ENCODE measurements at places on chromosomes 1 and 21.

GRCh38 chr1:26417111-26417759 lies 6.6 kb downstream of the LIN28A start:
- H3K4me1 ChIP-seq = peaks cover 40% of the 10 kb centered on the region
- H3K4me3 ChIP-seq = no peak overlapping the region
- H3K27ac ChIP-seq = peak overlapping the region; percentile 93
- H3K36me3 ChIP-seq = no peaks in the 10 kb centered on the region
- H3K27me3 ChIP-seq = peaks cover 13% of the 10 kb centered on the region
- peak; percentile 86 for DNase-seq

- peaks cover 55% of the 10 kb centered on the region for H3K36me3 ChIP-seq
- H3K27ac ChIP-seq = no peak overlapping the region
- no peaks in the 10 kb centered on the region for H3K4me1 ChIP-seq
- no peak for DNase-seq
- no peaks in the 10 kb centered on the region for H3K27me3 ChIP-seq
Observed at GRCh38 chr1:235111107-235111506, 17.5 kb downstream of the TOMM20 start.

DNA sequence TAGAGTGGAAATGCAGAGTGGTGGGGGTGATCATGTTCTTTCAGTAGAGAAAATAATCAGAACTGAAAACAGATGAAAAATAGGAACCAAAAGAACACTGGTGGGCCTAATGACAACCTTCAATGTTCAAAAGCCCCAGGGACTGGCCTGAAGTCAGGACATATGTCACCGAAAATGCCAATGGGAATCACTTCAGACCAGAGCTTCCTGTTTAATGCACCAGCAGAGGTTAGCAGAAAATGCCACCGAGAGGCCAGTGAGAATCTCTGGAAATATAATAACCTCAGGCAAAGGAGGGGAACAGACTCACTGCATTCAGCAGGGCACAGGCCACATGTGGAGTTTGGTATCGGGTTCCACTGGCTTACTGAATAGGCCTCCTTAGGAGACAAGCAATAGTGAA lies 15.9 kb upstream of the CD58 start:
- H3K27me3 ChIP-seq = no peaks in the 10 kb centered on the region
- no peak overlapping the region for H3K4me3 ChIP-seq
- peaks cover 18% of the 10 kb centered on the region for H3K36me3 ChIP-seq

DNA sequence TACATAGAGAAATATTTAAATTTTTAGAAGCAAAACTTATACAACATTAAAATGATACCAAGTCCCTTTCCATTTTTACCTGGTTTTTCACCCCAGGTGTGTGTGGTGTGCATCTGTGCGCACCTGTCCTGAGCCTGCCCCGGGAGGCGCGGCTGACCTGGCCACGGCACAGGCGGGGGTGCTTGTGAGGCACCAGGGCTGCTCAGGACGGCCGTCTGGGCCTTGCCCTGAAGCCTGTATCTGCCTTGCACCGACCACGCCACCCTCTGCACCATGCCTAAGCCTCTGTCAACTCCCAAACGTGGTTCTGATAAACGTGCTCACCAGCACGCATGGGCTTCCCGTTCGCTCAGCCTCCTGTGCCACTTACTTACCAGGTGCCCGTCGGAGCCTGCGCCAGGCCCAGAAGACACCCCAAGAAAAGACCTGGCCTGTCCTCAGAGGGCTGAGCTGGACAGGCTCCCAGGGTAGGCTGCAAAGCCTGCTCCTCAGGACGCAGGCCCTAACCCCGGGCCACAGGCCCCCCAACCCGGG lies 20.9 kb downstream of the PANK4 start:
- H3K27ac ChIP-seq = no peak overlapping the region
- H3K36me3 ChIP-seq = peaks cover 2% of the 10 kb centered on the region
- no peak overlapping the region for H3K4me3 ChIP-seq

DNA sequence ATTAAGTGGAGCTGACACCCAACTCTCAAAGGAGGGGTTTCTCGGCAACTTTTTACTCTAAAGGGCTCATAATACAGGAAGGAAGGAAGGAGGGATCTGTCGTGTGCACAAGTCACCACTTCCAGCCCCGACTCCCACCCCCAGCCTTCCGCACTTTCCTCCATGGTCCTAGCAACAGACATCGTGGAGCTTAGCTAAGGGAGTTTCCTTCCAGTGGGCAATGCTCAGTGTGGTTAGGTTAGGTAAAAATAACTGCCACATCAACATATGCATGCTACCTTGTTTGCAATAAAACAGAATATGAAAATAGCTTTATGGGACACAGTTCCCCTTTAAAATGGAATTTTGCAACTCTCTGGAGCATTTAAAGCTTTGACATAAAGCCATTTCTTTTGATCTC lies 35.2 kb downstream of the KANK4 start:
- H3K4me1 ChIP-seq = peaks cover 84% of the 10 kb centered on the region
- H3K4me3 ChIP-seq = no peak overlapping the region
- DNase-seq = no peak

- no peak overlapping the region for H3K27ac ChIP-seq
- no peak for DNase-seq
- peaks cover 2% of the 10 kb centered on the region for H3K4me1 ChIP-seq
- peaks cover 3% of the 10 kb centered on the region for H3K36me3 ChIP-seq
- H3K27me3 ChIP-seq = no peaks in the 10 kb centered on the region
Observed at GRCh38 chr21:41863439-41863740, 15.8 kb downstream of the PRDM15 start.

DNA sequence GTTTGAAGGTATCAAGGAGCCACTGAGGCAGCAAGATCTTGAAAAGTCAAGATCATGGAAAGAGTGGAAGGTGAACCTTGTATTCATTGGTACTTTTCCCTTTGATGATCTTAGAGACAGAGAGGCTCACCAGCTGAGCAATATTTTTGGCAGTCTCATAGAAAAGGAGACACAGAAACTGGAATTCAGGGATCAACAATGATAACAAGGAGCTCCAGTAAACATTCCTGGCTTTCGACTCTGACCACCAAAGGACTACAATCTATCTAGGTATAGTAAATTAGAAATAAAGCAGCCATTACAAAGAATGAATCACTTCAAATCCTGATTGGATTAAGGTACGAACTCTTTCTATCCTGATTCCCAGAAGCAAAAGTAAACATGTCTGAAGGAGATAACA lies 615.4 kb downstream of the KIF26B start:
- H3K27ac ChIP-seq = no peak overlapping the region
- no peaks in the 10 kb centered on the region for H3K27me3 ChIP-seq
- H3K36me3 ChIP-seq = peaks cover 6% of the 10 kb centered on the region
- H3K4me3 ChIP-seq = no peak overlapping the region
- DNase-seq = no peak

GRCh38 chr1:214417545-214418210 lies 133.7 kb downstream of the PTPN14 start:
- H3K4me3 ChIP-seq = no peak overlapping the region
- no peaks in the 10 kb centered on the region for H3K36me3 ChIP-seq
- H3K27me3 ChIP-seq = no peaks in the 10 kb centered on the region
- DNase-seq = no peak
- H3K27ac ChIP-seq = no peak overlapping the region

DNA sequence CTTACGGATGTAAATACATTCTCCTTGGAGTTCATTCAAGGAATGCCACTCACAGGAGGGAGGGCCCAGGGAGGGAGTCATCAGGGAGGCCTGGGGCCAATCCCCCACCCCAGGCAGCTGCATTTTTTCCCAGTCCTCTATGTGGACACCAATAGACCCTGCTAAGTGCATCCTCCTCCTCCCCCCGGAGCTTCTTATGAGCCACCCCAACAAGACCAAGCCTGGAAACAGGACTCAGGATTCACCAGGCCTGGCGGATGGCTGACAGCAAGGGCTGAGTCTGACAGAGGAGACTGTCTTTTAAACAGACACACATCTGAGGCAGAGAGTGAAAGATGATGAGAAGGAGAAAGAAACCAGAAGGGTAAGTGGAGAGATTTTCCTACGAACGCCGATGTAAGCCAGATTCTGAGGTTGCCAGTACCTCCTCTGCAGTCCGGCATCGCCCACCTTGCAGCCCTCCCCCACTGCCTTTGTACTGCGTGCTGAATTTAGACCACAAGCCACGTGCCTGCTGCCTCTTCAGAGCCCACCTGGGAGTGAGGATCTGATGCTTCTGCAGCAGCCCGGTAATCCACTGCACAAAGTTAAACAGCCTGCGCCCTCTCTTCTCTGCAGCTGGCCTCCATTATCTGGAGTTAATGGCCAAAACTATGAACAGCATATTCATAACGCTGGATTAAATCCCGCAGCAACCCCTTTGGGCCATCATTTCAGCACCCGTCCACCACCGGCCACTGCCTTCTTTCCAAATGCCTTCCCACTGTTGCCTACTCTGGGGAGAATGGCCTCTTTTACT lies 17.6 kb upstream of the SFPQ start:
- no peaks in the 10 kb centered on the region for H3K27me3 ChIP-seq
- peaks cover 13% of the 10 kb centered on the region for H3K4me1 ChIP-seq
- DNase-seq = no peak
- H3K4me3 ChIP-seq = no peak overlapping the region
- H3K36me3 ChIP-seq = no peaks in the 10 kb centered on the region

DNA sequence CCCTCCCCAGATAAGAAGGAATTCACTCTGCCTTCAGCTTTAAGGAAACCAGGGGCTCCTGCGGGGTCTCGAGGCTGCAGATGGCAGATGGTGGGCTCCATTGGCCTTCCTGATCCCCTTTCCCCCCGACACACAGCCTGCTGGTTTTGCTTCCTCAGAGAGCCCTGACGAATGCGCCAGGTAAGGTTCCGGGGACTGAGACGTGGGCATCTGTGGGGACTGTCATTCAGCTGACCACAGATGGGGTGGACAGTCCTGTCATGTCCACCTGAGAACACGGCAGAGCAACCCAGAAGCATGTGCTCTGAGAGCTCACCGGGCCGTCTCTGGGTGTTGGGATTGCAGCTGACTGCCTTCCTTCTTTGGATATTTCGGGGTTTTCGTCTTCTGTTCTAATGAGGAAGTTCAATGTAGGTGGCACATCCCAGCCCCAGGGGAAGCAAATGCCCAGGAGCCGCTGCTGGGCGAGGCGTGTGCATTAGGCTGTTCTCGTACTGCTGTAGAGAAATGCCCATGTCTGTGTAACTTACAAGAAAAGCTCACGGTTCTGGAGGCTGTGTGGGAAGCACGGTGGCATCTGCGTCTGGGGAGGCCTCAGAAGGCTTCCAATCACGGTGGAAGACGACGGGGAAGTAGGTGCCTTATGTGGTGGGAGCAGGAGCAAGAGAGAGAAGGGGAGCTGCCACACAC lies 22.6 kb upstream of the TTC34 start:
- H3K4me3 ChIP-seq = no peak overlapping the region
- no peak overlapping the region for H3K27ac ChIP-seq
- H3K27me3 ChIP-seq = no peaks in the 10 kb centered on the region
- H3K4me1 ChIP-seq = no peaks in the 10 kb centered on the region

Data from mesothelial cell of epicardium (in vitro differentiated cells).